ENCODE measurements at places on chromosomes 11 and 22.

GRCh38 chr22:45231293-45231692, 9.4 kb downstream of the KIAA0930 start:
- no peak for DNase-seq

DNA sequence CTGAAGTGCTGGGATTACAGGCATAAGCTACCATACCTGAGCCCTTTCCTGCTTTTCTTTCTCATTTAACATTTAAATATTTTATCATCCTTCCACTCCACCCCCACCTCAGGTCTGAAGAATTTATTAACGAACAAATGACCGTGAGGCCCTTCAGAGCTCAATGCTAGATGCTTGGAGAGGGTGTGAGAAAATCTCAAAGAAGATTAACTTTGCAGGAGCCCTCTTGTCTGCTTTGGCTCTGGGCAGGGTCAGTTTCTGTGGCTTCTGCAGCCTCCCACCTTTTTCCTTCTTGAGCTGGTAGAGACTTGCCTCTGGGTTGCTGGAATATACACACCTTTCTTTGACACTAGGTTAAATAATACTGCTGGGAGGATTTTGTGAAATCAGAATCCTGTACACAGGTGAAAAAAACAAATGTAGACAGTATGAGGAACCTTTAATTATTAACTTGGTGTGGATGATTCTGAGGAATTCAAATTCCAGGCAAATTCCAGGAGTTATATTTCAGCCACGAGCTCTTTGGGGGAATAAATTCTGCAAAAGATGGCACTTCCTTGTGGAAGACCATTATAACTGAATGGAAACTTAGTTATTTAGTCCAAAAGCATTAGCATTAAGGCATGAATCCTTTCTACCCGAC, 3.4 kb upstream of the ZBTB44 start:
- no peak for DNase-seq

DNA sequence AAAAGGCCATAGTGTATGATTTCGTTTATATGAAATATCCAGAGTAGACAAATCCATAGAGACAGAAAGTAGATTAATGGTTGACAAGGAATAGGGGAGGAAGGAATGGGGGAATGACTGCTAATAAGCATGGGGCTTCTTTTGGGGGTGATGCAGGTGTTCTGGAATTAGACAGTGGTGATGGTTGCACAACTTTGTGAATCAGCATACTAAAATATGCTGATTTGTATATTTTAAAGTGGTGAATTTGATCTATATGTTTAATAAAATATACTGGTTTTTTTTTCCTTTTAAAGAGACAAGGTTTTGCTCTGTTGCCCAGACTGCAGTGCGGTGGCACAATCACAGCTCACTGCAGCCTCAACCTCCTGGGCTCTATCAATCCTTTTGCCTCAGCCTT, 6.5 kb upstream of the HORMAD2 start:
- DNase-seq: no peak

- DNase-seq: no peak
Observed at GRCh38 chr22:46471901-46472721, 65.3 kb downstream of the CELSR1 start.

- DNase-seq: no peak
Observed at GRCh38 chr11:77107950-77108349, 5.3 kb downstream of the OMP start.

DNA sequence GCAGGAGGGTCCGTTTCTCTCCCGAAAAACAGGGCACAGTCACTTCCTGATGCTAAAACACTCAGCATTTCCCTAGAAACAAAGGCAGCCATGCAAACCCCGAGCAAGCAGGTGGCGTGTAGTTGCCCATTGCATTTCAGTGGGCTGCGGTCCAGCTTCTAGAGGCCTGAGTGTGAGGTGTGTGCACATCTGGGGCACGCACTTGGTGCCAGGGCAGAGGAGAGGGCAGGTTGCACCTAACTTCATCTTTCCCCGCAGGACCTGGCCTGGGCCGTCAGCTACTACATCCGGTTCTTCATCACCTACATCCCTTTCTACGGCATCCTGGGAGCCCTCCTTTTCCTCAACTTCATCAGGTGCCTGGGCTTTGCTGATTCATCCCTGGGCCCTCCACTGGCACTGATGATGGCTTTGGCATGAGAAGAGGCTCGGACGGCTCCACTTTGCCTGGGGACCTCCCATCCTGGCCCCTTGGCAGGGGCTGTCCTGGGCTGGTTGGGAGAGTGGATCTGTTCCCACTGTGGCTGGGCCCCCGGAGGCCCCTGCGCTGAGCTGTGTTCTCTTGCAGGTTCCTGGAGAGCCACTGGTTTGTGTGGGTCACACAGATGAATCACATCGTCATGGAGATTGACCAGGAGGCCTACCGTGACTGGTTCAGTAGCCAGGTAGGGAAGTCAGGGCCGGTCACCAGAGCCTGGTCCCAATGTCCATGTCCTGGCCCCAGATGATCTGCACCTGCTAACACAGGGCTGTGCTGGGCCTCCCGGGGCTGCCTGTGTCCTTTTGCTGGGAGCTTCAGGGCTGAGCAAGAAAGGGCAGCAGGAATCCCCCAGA, 28.4 kb downstream of the FADS3 start:
- DNase-seq: no peak
